SW480 (cell line): ENCODE measurements at places on chromosomes 5 and 9.
A peak's percentile ranks its signal among the peaks of the same experiment; 100 is the strongest.

GRCh38 chr5:86461169-86461956 lies 156.4 kb upstream of the COX7C start:
- DNase-seq, result peak; percentile 68

GRCh38 chr5:4028384-4028783 lies 432.8 kb downstream of the IRX1 start:
- no peak for DNase-seq

GRCh38 chr9:78713614-78714405 lies 416.9 kb downstream of the PSAT1 start:
- no peak for DNase-seq

DNA sequence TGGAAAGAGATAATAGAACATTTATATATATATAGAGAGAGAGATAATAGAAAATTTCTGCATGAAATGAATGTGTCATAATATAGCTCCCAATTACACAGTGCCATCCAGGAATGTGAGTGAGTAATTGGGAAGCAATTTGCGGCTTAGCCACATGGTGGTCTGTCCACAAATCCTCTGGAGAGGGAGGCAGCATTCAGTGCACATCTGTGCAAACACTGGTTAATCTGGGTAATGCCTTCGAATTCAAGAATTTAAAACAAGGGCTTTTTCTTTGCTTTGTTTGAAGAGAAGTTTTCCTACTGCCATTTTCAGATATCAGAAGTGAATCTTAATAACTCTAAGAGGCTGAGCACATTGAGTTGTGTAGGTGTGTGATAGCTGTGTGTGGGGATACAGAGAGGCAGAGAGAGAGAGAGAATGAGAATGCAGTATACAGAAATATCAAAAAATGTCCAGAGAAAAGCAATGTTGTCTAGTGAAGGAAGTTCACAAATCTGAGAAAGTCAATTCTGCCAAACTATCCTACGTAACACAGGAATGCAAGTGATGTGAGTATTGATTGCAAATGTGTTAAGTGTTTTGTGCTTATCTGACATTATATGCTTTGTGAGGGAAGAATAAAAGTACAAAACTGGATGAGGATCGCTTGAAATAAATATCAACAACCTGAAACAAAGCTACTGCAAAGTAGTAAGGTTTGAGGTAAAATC lies 134.6 kb downstream of the EDIL3 start:
- DNase-seq, result peak; percentile 62

DNA sequence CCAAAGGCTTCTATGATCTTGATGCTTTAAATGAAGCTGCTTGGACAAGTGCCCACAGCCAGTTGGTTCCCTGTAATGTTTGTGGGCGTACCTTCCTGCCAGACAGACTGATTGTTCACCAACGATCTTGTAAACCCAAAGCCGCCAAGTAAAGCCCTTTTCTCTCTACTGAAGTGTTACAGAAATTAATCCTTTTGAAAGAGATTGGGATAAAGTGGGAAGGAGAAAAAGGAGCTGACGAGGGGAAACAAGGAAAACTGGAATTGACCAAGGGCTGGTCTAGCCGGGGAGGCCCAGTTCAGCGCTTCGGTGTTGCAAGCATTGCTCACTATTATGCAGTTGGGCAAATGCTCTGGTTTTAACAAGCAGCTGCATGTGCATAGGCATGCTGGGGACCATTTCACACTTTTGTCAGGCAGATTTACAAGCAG lies 53.2 kb downstream of the ZNF474 start:
- DNase-seq, result no peak

GRCh38 chr9:105281926-105282325 lies 37.5 kb downstream of the SLC44A1 start:
- no peak for DNase-seq

- no peak for DNase-seq
Observed at GRCh38 chr5:77133061-77133758, 46.1 kb upstream of the ZBED3 start.

GRCh38 chr9:19457693-19458009 lies 48.8 kb downstream of the ACER2 start:
- DNase-seq, result no peak

DNA sequence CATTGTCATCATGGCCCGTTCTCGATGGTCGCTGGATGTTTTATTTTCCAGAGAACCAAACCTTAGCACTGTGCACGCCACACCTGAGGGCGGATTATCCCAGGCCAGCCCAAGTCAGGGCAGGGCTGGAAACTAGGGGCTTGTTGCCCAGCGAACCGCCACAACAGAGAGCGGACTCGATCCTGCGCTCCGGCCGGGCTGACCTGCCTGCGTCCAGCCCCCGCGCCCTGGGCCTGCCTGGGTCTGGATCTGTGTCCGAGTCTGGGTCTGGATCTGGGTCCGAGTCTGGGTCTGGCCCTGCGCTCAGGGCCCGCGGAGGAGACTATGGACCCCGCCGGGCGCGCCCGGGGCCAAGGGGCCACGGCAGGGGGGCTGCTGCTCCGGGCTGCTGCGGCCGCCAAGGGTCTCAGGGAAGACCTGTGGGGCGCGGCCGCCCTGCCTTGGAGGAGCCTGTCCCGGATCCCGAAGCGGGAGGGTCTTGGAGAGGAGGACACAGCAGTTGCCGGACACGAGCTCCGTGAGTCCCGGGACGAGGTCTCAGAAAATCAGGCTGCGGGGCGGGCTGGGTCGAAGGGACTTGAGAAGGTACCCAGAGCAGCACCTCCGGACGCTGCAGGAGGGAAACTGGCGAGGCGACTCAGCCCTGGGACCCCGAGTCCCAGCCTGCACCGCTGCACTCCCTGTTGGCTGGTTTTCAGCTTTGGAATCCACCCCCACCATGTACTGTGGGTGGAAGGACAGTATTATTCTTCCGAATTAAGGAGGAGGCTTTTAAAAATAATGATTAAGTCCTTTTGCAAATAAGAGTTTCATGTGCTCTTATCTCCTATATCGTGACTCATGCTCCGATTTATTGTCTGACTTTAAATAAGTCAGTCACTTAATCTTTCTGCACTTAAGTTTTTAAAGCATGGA lies at the start of gene ANKDD1B:
TSS of gene ANKDD1B (plus strand) at position 143 of the 915 bp plus-strand sequence. CDS start at position 325, 182 bp downstream.
- DNase-seq, result peak; percentile 6

DNA sequence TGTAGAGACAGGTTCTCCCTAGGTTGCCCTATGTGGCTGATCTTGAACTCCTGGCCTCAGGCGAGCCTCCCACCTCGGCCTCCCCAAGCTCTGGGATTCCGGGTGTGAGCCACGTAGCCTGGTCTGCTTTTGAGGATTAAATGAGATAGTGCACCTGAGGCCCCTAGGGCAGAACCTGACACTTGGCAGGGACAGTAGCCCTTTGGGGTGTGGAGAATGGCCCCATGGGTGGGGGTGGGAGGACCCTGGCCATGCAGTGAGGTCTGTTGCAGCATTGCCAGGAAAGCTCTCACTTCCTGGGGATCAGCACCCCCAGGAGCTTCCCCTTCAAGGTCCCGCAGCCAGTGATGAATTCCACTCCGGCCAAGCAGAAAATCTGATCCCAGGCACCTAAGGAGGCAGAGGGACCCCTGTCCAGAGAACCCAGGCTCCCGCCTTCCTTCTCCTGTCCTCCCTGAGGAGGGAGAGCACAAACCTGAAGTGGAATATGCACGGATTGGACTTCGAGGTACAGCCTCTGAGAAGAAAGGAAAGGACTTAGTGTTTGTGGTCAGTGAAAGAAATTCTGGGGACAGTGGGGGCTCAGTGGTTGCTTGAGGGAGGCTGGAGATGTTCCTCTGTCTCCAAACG lies 73.9 kb upstream of the UNC5A start:
- no peak for DNase-seq

DNA sequence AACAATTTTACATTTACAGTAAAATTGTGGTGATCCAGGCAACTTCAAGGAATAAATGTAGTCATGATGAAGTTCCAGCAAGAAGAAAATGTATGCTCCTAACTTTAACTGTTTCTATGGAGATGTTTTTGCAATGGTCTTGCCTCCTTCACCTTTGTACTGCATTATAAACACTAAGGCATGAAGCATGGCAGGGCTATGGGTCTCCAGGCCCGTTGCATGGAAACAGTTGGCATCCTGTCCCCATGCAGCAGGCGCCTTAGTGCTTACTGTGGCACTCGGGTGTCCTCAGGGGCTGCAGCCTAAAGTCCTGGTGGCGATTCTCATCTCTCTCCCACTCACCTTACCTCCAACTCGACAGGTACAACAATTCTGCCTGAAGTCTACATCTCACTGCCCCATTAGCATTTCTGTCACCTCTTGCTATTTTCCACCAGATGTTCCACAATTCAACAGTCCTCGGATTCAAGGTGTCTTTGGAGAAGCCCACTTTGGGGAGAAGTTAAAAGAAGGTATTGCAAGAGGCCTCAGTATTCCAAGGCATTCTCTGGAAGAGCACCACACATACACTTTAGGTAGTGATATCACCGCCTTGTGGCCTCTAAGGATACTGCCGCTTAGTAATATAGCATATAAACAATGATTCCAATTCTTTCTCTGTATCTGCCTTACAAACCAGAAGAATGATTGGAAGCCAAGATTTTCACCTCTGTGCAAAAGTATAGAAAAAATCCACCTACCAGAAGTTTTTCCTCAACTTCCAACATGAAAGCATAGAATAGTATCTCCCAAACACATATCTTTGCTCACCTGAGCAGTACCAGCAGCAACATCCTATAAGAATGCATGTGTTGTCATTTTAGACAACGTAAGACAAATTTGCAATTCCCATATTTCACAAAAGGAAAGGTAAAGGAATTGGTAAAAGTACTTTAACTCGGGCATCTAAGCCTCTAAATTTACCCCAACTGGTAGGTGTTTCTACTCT lies 5.1 kb downstream of the LIFR start:
- peak; percentile 24 for DNase-seq

GRCh38 chr9:111630182-111630963 lies 761 bp upstream of the DNAJC25 start:
- DNase-seq, result no peak

- no peak for DNase-seq
Observed at GRCh38 chr5:5739490-5739945, 317.0 kb downstream of the ICE1 start.

- DNase-seq, result peak; percentile 56
Observed at GRCh38 chr5:163347671-163348070, 89.7 kb upstream of the CCNG1 start.

GRCh38 chr5:117872798-117873368 lies 1115.5 kb downstream of the DTWD2 start:
- no peak for DNase-seq

GRCh38 chr5:176485176-176485575 lies 37.0 kb downstream of the FAF2 start:
- no peak for DNase-seq

- no peak for DNase-seq
Observed at GRCh38 chr5:117262572-117263131, 688.0 kb upstream of the SEMA6A start.

DNA sequence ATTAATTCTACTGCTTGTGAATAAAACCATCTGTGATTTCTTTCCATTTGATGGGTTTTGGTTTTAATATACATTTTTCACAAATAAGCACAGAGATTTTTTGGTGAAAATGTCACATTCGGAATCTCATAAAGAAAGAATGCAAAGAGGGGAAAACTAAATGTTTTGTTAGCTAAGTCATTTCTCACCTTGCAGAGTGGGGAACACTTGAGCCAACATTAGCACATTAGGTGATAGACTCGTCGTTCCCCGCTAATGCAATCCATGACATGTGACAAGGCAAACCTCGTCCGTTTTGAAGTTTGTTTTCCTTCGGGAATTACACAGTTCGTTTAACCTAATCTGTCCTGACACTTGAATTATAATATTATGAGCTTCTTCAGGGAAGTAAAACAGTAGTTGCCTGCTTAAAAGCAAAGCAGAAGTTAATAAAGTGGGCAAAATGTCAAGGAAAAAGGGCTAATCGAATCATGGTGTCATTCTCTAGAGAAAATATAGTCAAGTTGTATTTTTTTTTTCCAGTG lies 95.8 kb upstream of the LMX1B start:
- DNase-seq, result no peak

GRCh38 chr9:98087420-98088354 lies 31.2 kb downstream of the NANS start:
- DNase-seq, result no peak

- DNase-seq, result peak; percentile 16
Observed at GRCh38 chr5:53416144-53416738, 64.2 kb upstream of the FST start.

DNA sequence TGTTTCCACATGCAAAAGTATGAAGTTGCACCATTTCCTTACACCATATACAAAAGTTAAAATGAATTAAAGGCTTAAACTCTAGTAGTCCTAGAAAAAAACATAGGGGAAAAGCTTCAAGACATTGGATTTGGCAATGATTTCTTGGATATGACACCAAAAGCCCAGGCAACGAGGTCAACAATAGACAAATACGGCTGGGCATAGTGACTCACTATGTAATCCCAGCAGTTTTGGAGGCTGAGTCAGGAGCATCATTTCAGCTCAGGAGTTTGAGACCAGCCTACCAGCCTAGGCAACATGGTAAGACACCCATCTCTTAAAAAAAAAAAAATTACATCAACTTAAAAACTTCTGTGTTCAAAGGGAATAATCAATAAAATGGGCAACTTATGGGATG lies 30.9 kb upstream of the SREK1 start:
- no peak for DNase-seq

DNA sequence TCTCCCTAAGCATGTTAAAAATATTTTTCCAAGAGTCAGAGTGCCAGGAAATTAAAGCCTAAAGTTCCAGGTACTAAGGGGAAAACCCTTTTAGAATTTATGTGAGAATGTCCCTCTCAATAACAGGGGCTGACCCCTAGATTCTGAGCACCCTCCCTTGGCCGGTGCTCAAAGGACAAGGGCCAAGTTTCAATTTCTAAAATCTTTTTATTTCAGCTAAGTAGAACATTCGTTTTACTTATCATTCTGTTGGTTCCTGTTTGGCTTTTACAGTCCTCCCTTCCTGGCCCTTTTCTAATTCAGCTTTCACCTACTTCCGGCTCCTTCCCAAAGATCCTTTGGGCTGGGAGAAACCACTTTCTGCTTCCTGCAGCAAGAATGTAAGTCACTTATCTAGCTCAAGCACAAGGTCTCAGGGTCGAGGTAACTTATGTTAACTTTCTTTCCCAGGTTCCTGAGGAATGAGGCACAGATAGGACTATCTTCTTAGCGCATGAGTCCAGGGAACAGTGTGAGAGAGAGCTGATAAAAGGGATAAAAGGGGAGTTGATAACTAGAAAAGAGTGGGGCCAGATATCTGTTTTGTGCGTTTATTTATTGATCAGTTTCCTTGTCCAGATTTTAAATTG lies 34.6 kb upstream of the F2RL2 start:
- no peak for DNase-seq

DNA sequence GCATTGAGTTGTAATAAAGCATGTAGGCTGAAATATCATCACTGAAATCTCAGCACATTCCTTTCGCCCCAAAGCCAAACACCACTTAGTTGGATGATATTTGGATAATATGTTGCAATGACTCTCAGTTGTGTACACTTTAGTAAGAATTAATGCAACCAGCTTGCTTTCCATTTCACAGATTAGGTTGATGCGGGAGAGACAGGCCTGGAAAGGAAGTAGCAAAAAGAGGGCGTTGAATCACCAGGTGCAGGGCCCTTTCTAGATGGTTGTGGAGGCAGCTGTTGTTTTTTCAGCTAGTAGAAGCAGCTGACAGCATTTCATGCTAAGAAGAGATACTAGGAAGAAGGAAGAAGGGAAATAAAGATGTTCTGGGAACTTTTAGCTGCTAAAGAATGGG lies 30.9 kb downstream of the DMRT3 start:
- no peak for DNase-seq

GRCh38 chr5:154783774-154784460 lies 28.7 kb downstream of the LARP1 start:
- no peak for DNase-seq
